Fibroblast of skin of abdomen (primary cell): ENCODE measurements at places on chromosomes 7 and 10.

- peak; percentile 71 for DNase-seq
These were observed 161.2 kb downstream of the TAX1BP1 start for GRCh38 chr7:27901028-27901760.

DNA sequence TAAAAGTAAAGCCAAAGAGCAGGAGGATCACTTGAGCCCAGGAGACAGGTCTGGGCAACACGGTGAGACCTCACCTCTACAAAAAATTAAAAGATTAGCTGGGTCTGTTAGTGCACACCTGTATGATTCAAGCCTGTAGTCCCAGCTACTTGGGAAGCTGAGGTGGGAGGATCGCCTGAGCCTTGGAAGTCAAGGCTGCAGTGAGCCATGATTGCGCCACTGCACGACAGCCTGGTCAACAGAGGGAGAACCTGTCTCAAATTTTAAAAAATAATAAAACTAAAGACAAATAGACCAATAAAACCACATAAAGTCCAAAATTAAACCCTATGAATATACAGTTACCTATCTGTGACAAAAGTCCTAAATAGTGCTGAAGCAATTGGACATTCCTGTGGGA lies 3.2 kb downstream of the LMBR1 start:
- DNase-seq, result no peak

DNA sequence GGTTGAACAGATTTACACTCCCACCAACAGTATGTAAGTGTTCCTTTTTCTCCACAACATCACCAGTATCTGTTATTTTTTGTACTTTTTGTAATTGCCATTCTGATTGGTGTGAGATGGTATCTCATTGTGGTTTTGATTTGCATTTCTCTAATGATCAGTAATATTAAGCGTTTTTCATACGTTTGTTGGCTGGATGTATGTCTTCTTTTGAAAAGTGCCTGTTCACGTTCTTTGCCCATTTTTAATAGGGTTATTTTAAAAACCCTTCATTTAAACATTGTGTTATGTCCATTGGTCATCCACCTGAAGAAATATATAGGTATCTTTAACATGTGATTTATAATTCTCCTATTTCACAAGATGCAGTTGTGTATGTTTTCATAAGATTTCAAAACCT lies 291.3 kb downstream of the SEMA3D start:
- DNase-seq, result no peak

DNA sequence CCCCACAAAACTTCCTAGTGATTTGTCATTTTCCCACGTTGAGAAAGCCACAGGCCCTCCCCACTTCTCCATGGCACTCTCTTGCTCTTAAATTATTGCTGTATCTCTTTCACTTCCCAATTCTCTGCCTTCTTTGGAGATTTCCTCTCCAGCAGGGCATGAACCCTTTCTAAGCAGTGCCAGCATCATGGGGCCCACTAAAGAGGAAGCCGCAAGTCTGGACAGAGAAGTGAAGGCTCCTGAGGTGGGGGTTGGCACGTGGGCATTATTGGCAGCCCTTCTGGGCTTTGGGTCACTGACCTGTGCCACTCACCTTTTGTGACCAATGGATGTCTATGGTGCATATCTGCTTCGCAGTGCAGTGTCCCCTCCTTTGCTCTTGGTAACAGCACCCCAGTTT lies 97.7 kb upstream of the TCF7L2 start:
- DNase-seq, result no peak

GRCh38 chr7:80520199-80520598 lies 8.3 kb upstream of the GNAT3 start:
- DNase-seq, result no peak

DNA sequence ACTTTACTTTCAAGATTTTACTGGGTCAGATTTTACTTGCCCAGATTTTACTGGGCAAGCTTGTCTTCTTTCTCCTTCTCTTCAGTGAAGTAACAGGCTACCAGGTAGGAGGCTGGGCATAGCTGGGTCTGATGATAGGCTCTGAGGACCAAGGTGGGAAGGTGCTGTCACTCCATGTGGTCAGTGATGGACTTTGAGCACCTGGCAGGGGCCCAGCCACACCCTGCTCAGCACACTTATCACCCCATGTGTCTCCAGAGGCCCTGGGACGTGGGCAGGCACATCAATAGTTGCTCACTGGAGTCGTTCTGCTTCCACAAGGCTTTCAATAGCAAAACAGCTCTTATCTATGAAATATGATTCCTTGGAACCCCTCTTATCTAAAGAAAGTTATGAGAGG lies 70.5 kb upstream of the GPR26 start:
- DNase-seq, result no peak

GRCh38 chr7:69937097-69937496 lies 338.8 kb downstream of the AUTS2 start:
- no peak for DNase-seq

DNA sequence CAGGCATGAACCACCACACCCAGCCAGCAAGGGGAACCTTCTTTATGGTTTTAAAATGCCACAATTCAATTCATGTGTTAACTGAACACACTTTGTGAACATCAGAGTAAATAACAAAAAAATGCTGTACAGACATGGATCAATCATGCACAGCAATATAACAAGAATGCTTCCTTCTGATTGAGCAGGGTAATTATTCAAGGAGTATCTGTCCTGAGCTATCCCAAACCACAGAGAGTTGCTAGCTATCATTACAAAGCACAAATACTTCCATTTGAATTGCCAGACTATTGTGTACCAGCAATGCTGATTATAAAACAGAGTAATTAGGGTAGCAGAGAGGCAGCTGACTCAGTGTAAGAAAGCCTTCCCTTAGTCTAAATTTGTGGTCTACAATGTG lies 11.3 kb upstream of the RHOBTB1 start:
- peak; percentile 19 for DNase-seq

GRCh38 chr10:71911296-71911953 lies 52.8 kb upstream of the CHST3 start:
- no peak for DNase-seq

DNA sequence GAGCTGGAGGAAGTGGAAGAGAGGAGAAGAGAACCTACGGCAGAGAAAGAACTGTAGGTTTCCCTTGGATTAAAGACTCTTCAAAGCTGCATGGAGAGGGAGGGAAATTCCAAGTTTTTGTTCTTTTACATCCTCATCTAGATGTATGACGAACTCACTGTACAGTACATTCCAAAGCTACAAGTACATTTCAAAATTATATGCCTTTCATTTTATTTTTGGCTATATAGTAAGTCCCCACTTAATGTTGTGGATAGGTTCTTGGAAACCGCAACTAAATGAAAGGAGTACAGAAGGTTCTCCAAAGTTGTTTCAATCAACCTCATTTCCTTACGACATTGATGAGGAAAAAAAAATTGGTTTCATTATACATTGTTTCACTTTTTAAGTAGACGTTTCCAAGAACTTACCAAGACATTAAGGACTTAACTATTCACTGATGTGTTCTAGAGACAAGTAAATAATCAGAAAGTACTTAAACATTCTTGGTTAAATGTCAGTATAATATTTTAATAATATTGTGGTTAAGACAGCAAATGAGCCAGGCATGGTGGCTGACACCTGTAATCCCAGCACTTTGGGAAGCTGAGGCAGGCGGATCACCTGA lies 16.1 kb upstream of the JMJD1C start:
- DNase-seq, result no peak

- DNase-seq, result no peak
These were observed 46.2 kb downstream of the PARP12 start for GRCh38 chr7:140016540-140016939.

DNA sequence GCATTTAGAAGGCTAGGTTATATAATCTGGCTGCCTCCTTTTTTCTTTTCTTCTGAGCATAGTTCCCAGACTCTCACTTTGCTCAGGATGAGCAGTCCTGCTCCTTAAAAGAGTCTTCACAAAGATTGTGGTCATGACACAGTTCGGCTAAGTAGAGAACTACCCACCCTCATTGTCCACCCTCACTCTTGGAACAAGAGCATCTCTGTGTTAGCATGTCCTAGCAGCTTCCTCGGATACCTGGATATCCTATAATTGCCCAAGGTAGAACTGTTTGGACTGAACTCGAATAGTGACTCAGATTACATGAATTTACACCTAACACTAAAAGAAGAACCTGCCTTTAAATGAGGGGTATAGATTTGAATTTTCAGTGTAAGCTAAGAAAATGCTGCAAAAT lies 572.0 kb downstream of the SUGCT start:
- no peak for DNase-seq

DNA sequence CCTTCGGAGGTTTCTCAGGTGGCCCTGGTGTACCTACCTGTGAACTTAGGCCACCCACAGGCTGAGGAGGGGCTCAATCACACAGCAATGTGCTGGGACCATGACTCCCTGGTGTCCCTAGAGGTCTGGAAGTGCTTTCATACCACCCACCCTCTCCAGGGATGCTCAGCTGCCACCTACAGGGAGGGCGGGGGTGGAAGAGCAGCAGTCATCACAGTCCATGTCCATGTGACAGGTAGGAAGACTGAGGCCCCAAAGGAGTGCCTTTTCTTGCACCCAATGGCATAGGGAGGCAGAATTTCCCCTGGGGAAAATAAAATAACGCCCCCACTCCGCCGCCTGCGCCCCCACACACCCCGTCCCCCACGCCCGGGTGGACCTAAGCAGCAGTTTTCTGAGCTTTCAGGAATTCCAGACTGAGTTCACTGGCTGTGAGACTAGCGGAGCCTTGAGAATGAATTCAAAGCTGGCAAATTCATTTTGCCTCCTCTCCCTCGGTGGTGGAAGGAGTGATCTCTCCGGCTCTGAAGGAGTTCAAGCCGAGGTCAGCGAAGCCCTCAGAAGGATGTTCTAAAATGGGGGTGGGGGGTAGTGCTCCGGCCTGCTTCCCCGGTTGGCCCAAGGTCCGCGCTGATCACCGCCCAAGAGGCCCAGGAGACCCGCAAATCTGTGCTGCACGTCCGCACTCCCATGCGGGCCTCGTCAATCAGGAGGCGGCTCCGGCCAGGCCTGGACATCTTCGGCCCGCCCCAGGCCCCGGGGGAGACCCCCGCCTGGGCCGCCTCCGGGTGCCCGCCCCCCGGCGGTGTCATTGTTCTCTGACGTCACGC lies 2.1 kb upstream of the ZMIZ1 start:
- DNase-seq, result peak; percentile 24

DNA sequence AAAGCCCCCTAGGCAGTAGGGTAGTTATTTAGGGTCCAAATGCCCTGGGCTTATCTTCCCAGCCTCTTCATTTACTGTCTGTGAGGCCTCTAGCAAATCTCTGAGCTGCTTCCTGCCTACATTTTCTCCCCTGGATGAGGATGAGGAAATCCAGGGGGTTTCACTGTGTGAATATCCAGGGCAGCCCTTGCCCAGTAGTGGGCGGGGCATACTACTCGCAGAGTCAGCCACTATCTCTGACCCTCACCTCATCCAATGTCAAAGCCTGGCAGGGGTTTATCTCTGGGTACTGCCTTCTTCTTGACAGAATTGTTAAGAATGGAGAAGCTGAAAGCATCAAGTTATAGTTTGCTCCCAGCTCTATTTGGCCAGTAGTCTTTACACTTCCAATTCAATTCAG lies 48.9 kb downstream of the CUZD1 start:
- DNase-seq, result no peak

GRCh38 chr10:104501864-104502579 lies 139.1 kb upstream of the SORCS3 start:
- DNase-seq, result no peak

- DNase-seq, result no peak
These were observed 63.4 kb downstream of the OSBPL3 start for GRCh38 chr7:24916463-24917040.

- DNase-seq, result no peak
These were observed 54.4 kb downstream of the ENTPD1 start for GRCh38 chr10:95810198-95810976.

- no peak for DNase-seq
These were observed 62.5 kb upstream of the CHST15 start for GRCh38 chr10:124155781-124156435.

- peak; percentile 89 for DNase-seq
These were observed 70.4 kb downstream of the PYROXD2 start for GRCh38 chr10:98344589-98345038.

DNA sequence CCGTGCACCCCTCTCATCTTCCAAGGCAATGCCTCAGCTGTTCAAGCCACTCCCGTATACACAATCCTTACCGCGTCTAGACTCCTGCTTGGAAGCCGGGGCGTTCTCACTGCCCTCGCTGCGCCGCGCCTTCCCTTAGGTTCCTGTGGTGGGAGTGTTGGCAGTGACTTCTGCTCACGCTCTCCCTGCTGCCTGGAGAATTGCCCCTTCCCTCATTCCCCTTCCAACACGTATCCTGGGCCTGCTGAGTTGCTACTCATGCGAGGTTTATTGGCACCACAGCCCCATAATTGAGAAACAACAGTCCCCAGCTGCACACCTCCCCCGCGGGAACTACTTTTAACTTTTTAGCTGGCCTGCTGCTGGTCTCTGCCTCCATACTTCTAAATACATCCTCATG lies 31.9 kb downstream of the RBM17 start:
- no peak for DNase-seq

GRCh38 chr10:105398202-105398601 lies 757.1 kb downstream of the SORCS3 start:
- DNase-seq, result peak; percentile 37

DNA sequence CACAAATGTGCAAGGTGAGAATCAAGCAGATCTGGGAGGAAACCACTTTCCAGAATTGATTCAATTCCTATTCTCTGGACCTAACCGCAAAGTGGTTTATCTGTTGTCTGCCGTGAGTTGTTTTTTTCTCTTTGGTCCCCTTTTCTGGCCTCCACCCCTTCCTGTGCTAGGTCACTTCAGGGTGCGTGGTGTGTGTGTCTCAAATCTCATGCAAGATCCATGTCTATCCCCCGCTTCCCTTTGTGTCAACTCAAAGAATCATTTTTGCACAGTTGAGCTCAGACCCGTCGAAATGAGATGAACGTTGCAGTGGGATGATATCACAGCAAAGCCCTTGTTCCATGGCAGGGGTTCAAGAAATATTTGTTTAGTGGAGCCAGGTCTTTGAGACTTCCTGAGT lies 184.5 kb downstream of the GATA3 start:
- DNase-seq, result no peak

GRCh38 chr7:121755818-121756552 lies 117.0 kb upstream of the PTPRZ1 start:
- DNase-seq, result no peak

GRCh38 chr10:102455893-102456471 lies 4.6 kb upstream of the C10orf95 start:
- DNase-seq, result peak; percentile 84

DNA sequence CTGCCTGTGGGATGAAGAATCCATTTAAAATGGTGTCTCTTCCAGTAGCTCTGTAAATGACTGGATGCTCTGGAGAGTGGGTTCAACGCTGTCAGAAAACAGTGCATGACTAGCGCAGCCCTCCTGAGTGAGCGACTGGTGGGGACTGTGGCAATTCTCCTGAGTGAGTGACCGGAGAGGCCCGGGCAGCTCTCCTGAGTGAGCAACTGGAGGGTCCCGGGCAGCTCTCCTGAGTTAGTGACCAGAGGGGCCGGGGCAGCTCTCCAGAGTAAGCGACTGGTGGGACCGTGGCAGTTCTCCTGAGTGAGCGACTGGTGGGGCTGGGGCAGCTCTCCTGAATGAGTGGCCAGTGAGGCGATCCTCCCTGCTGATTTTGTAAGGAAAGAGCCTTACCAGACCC lies 85.5 kb downstream of the WDR37 start:
- DNase-seq, result no peak

- peak; percentile 48 for DNase-seq
These were observed 311.9 kb downstream of the HGF start for GRCh38 chr7:81457852-81458522.
